ENCODE measurements at places on chromosomes 13 and 19.

DNA sequence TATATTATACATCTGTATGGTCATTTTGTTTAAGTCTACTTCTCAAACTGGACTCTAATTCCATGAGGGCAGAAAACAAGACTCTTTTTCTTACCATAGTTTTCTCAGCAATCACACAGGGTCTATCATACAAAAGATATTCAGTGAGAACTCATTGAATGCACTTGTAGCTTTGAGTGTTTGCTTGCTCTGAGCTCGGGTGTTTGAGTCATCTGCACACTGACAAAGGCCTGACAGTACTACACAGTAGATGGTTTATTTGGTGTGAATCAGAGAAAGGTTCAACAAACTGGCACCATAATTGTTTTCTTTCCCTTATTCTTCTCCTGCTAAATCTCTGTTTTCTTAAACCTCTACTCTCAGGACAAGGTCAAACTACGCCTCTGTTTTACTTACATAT lies 586.4 kb downstream of the LMO7 start:
- DNase-seq, result no peak

DNA sequence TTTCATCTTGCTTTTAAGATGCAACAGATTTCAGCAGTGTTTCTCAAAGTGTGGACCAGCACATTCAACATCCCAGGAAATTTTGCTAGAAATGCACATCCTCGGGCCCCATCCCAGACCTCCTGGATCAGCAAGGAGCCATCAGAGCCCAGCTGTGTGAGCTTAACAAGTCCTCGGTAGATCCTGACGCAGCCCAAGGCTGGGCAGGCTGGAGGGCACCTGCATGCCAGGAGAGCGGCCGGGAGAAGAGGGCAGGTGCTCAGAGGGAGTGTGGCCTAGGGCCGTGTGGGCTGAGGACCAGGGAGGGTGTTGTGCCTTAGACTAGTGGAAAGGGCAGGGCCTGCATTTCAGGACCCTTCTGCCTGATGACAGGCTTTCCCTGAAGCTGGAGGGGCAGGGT lies 2.2 kb upstream of the MCF2L start:
- DNase-seq, result no peak

DNA sequence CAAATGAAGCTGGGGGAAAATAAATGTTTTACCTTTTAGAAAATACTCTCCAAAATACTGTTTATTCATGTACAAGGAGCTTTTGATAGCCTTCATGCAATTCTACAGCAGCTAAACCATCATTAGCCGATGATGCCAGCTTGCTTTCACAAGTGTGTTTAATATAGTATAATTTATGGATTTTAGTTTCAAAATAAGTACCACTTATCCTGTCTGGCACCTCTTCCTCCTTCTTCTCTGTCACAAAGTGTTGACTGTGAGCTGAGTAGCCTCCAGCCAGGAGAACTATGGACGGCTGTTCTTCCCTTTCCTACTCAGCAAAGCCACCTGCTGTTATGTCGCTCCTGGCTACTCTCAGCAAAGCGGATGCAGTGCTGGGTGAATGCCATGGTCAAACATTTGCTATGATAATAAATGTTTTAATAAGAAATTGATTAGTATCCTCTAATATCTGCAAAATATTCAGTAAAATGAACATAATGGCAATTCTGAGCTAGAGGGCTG lies 238.2 kb downstream of the LIG4 start:
- no peak for DNase-seq

DNA sequence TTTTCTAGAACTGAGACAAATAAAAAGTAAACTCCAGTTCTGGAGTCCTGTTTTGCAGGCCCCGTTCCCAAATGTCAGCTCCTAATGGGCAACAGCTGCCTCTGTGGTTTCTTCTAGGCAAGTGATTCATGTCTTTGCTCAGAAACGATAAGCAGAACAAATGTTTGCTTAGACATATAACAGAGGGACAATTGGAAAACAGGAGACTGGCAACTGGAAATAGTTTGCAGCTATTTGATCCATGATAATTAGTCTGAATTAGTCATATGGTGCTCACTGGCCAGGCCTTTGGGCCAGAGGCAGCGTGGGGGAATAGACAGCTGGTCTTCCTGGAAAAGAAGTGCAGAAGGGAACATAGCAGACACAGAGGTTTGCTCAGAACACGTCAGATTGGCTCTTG lies 29.2 kb upstream of the TSHZ3 start:
- DNase-seq, result no peak

- DNase-seq, result no peak
Observed at GRCh38 chr19:58569943-58570670, 3.0 kb downstream of the MZF1 start.

- no peak for DNase-seq
Observed at GRCh38 chr19:3723883-3724282, 15.7 kb downstream of the TJP3 start.

- DNase-seq, result peak; percentile 78
Observed at GRCh38 chr13:114124921-114125320, 7.5 kb downstream of the RASA3 start.
